NCI-H510A treated with DMSO at 0.1 percent for 48 hours (cell line): ENCODE measurements at places on chromosomes 2 and 18.

DNA sequence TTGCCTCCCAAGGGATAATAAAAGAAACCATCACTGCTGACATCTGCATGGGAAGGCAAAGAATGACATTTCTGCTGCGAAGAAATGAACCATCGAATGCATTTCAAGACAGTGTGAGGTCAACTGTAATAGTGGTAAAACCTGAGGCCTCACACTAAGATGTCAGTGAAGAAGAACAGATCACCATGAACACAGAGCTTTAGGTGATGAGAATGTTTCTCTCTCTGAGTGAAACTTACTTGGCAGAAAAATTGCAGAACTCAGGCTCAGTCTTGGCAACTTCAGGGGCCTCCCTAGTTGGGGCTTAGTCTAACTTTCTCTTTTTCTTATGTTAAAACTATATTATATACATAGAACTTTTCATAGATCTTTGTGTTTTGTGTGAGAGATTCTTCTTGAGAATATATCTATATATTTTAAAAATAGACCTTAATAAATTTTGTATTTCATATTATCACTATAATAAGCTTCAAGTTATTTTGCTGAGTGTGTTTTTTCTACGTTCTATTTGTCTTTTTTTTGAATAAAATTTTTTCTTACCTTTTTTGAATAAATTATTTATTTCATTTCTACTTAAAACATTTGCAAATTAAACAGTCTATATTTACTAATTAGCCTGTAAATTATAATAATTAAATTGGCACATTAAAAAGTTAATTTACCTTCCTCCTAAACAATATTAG lies 427.5 kb upstream of the TRIB2 start:
- no peak for DNase-seq

- no peak for DNase-seq
Measured at GRCh38 chr2:121343191-121343590, 58.2 kb upstream of the TFCP2L1 start.

DNA sequence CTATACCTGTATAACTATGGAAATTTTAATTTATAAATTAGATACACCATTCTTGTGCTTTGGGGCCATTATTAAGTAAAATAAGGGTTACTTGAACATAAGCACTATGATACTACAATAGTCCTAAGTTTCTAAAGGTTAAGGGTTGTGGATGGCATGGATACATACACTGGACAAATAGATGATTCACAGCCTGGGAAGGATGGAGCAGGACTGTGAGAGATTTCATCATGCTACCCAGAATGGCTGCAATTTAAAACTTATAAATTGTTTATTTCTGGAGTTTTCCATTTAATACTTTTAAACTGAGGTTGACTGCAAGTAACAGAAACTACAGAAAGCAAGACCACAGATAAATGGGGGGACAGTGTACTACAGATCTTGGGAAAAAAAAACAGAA lies 295.8 kb upstream of the ZNF804A start:
- DNase-seq = no peak

DNA sequence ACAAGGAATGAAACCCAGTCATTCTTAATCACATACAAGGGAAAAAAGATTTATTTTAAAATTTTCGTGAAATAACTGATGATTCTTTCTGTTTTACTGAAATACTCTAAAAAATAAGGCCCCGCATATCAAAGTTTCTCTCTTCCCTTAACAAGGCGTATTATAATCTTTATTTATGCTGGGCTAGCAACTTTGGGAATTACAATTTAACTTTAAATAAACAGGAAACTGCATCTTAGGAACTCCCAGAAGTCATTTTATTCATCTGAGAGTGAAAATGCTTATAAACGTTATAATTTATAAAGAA lies 166.7 kb downstream of the TCF4 start:
- DNase-seq = no peak

DNA sequence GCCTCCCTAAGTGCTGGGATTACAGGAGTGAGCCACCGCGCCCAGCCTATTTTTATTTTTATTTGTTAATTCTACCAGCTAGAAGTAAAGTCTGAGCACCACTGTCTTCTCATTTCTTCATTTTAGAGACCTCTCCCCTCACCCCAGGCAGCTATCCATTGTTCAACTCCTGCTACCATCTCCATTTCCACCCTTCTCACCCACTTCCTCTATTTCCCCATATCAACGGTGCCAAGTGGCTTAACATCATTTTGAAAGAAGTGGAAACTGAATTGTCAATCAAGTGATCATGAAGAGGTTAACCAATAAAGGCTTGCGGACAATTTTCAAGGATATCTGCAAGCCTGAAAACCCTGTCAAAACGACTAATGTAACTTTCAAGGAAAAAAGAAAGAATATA lies 323.1 kb downstream of the NBAS start:
- no peak for DNase-seq
